ENCODE measurements at places on chromosomes 3 and 15. TPM values are rescaled to one million over a fixed set of nuclear protein-coding genes. Genes with fewer than 3 reads are reported as not detected.

- DNase-seq: no peak
These were observed 188.0 kb upstream of the TGFBR2 start for GRCh38 chr3:30418443-30418842.

GRCh38 chr3:187213616-187214015, 16.3 kb downstream of the RTP1 start:
- DNase-seq: no peak

DNA sequence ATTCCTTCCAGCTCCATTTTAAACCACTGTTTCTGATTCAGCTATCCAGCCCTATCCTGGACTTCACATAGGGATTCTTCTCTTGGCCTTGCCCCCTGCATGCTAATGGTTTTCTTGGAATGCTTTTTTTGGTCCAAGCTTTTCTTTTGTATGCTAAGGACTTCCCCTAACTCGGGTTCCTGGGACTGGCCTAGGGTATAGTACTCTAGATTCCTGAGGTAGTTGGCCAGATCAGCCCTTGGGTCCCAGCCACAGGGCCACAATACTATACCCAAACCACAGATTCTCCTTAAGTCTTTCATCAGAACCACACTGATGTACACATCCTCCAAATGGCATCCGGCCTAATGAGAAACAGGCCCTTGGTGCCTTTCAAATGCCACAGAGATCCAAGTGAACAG, 2.8 kb downstream of the FYCO1 start:
- DNase-seq: no peak

DNA sequence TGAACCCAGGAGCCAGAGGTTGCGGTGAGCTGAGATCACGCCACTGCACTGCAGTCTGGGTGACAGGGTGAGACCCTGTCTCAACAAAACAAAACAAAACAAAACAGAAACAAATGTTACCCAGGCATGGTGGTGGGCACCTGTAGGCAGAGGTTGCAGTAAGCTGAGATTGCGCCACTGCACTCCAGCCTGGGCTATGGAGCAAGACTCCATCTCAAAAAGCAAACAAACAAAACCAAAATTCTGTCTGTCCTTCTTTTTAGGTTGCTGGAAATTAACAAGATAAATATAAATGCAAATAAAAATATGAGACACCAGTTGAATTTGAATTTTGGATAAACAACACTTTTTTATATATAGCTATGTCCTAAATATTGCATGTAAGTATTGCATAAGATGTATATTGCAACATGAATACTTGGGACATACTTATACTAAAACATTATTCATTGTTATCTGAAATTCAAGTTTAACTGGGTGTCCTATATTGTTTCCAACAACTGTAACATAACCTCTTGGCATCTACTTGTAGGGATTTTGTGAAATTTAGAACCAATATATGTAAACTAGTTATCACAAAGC, 4.7 kb upstream of the CEP97 start:
- no peak for DNase-seq

- DNase-seq: no peak
These were observed 58.4 kb downstream of the ARRDC4 start for GRCh38 chr15:98018761-98019351.

DNA sequence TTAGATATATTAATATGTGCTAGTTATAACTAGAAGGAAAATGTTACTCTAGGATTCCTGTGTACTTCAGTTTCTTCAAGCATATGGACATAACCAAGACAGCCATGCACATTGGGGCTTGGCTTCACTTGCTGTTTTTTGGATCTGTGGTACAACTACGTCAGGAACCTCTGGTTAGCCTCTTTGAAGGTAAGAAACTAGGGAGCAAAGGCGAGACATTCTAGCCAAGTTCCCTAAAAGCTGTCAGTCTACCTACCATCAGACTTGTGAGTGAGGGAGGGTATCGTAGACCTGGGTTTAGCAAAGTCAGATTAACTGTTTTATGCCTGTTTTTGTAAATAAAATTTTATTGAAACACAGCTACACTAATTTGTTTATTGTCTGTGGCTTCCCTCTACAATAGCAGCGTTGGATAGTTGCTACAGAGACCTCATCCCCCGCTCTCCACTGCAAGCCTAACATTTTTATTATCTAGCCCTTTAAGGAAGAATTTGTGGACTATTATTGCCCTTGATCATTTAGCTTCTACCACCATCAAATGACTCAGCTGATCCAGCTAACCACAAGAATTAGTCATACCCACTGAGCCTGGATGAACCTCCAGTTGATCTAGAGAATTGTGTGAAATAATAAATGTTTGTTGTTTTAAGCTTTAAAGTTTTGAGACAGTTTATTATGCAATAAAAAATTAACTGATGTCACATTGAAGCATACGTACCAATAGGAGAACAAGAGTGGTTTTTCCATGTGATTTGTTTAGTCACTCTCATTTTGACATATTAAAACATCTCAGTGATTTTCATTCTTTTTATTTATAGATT, 58.1 kb downstream of the RSRC1 start:
- DNase-seq: no peak

FGF7 gene
- not detected for total RNA-seq

Data from activated T-helper 1 cell treated with anti-CD3 and anti-CD28 coated beads, Interleukin-12 subunit alpha, Interleukin-12 subunit beta, Interleukin-2, Interleukin-4 antibody, amounts not matched to agents 30 ng/mL and 10 ng/mL and 1 ng/mL, durations not matched to agents 14 hours and 24 hours and 36 hours (primary cell).